ENCODE measurements at places on chromosomes 2 and 18.

GRCh38 chr2:29517413-29517812 is 402.2 kb downstream of the CLIP4 start:
- no peak for DNase-seq

DNA sequence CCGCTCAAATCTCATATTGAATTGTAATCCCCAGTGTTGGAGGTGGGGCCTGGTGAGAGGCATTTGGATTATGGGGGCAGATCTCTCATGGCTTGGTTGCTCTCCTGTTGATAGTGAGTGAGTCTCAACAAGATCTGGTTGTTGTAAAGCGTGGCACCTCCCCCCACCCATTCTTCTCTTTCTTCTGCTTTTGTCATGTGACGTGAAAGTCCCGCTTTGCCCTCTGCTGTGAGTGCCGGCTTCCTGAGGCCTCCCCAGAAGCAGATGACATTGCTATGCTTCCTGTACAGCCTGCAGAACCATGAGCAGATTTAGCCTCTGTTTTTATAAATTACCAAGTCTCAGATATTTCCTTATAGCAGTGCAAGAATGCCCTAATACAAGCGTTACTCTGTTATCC is 673.8 kb downstream of the ADCYAP1 start:
- DNase-seq = no peak

DNA sequence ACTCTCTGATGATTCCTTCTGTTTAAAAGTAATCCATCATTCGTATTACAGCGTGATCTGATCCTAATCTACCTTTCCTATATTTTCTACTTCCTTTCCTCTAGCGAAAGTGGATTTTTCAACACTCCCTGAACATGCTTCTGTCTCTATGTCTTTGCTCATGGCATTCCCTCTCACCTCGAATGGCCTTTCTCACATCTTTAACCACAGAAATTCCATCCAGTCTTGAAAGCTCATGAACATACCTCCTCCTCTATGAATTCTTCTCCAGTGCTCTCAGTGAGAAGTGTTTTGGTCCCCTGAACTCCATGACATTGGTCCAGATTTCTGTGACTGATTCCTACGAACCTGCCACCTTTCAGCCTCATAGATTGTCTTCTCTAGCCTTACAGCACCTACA is 323.2 kb downstream of the RAD51AP2 start:
- DNase-seq = no peak

DNA sequence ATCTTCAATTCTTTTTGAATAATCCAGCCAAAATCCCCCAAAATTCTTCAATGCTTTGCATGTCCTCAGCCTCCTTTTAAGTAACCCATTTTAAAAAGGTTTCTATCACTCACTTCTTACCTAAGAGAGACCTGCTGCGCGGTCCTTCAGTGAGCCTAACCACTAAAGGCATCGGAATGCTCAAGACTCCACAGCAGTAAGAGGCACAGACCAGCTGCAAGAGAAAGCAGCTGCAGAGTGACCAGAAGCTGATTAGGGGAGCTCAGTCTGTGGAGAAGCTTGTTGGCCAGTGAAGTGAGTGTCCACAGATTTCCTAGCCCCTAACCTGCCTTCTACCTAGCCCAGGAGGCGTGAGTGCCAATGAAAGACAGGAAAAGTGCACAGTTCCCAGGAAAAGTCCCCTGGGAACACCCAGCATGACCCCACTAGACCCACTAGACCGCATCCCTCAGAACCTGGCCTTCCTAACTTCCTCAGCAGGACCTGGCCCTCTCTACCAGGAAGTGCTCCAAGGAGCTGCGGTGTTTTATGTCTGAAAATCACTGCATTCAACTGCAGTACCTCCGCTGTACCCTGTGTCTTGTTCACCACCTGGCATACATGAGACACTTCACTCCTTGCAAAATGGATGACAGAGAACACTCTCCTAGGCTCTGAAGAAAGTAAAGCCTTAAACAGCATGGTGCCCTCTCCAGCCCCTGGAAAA is 10.1 kb downstream of the MBOAT2 start:
- no peak for DNase-seq

- DNase-seq = no peak
Observed at GRCh38 chr18:56721031-56721430, 69.9 kb downstream of the WDR7 start.

GRCh38 chr2:96952016-96952750 is 34.2 kb downstream of the FAM178B start:
- DNase-seq = no peak

DNA sequence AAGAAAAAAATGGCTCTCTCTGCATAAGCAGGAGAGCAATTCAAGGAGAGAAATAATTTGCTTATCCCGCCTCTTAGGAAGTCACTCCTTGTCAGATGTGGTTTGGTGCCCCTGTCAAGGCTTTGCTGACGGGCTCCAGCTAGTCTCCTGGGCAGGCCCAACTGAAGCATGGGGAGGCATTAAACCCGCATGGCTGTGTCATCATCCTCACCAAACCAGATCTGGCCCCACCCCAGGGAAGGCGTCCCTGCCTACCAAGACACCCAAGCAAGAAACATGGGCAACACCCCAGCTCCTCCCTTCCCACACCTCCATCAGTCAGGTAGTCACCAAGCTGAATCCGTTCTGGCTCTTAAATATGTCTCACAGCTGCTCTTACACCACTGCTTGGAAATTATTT is 108.0 kb downstream of the SGPP2 start:
- DNase-seq = no peak

DNA sequence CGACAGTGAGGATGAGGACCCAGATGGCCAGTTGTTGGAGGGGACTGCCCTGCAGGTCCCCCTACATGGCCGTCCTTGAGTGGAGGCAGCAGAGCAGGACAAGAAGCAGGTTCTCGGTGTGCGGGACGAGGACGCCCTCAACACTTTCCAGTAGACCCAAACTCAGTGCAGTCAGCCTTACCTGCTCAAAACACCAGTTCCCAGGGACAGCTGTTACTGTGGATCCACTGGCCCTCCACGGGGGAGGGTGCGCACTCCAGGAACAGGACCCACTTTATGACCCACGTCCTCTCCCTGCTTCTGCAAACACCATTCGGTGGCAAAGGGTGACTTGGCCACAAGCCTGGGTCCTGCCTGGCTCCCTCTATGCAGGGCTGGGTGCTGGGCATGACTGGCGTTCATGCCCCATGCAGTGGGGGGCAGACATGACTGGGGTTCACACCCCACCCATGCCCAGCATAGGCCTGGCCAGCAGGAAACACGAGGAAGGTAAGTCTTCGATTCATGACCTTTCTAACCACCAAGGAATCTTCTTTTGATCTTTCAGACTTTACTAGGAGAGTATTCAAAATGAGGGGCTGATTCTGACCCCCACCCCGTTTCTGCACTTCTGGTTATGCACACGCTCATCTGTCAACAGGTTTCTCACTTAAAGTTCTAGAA is 233.7 kb downstream of the HDAC4 start:
- no peak for DNase-seq

GRCh38 chr2:205701509-205701908 is 19.2 kb downstream of the NRP2 start:
- DNase-seq = no peak

DNA sequence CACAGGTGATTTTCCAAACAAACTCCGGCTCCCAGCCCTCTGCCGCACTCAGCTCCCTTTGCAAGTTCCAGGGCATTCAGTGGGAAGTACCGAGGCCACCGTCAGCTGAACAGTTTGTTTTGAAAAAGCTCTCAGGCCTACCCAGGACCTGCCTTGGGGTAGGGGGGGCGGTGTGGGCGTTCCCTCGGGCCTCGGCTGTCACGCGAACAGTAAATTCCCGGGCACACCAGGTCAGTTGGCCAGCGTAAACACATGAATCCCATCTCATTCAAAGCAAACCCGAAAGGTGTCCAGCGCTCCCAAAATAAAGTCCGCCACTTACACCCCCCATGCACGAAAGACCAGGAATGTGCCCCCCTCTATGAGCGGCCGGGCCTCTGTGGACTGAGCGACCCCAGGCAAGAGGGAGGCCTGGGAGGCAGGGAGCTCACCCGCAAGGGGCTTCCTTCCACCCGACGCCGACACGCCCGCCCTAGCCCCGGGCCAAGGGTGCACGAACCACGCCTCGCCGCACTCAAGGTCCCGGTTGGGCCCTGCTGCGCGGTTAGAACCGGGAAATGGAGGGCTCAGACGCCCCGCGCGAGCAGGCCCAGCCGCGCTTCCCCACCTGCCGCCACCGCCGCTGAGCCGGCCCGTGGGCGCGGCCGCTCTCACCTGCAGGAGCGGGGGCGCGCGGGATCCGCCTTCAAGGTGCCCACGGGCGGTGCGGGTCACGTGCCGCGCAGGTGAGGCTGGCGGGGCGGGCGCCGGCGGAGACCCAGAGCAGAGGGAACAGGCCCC is at the start of gene WDSUB1:
TSS of gene WDSUB1 (minus strand) at position 775 of the 780 bp plus-strand sequence. CDS start 3,634 bp downstream, outside the sequence.
- no peak for DNase-seq

GRCh38 chr2:159773886-159774285 is 24.1 kb downstream of the CD302 start:
- DNase-seq = no peak

GRCh38 chr2:171405546-171405945 is 28.2 kb downstream of the METTL8 start:
- no peak for DNase-seq

- no peak for DNase-seq
Observed at GRCh38 chr2:212181646-212182045, 357.0 kb downstream of the ERBB4 start.

GRCh38 chr2:209648714-209649113 is 122.9 kb upstream of the UNC80 start:
- no peak for DNase-seq

DNA sequence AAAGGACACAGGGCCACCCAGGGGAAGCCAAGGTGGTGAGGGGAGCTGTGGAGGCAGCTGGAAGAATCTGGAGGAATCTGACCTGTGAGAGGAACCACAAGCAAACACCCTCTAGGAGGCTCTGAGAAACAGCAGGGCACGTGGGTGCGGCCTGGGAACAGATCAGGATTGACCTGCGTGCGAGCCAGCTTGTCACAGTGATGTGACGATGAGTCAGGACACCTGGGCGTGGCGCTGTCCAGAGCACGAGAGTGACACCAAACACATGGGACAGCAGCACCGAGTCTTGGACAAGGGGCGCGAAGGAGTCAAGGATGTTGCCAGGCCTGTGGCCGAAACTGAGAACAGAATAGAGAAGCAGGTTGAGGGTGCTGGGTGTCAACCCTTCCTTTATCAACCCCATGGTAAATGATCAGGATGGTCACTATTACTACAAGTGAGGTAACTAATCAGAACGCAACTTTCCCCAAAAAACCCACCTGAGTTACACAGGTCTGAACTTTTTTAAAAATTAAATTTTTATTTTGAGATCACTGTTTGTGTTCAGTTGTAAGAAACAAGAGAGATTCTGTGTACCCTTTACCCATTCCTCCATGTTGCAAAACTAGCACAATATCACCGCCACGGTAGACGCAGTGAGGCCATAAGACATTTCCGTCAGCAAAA is 637 bp upstream of the SFT2D3 start:
- no peak for DNase-seq

- no peak for DNase-seq
Observed at GRCh38 chr18:62388855-62389760, 64.0 kb downstream of the TNFRSF11A start.

- DNase-seq = no peak
Observed at GRCh38 chr2:137467246-137467862, 496.9 kb upstream of the HNMT start.

DNA sequence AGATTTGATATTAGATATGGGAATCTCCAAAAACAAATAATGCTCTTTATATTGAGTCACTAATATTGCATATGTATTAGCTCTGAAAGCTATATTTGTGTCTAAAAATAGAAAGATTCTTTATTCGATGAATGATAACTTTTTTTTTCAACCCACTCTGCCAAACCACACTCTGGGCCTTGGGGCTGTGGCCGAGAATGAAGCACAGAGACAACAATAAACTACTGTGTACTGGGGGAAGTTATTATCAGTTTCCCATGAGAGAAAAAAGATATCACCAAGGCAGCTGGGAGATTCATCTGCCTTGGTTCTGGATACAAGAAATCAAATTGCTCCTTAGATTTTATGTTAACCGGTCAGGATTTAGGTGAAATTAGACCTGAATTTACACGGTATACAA is 762.2 kb downstream of the SUCLG1 start:
- no peak for DNase-seq

- DNase-seq = no peak
Observed at GRCh38 chr18:11000071-11000470, 149.3 kb downstream of the PIEZO2 start.

GRCh38 chr18:46678785-46679399 is 21.9 kb upstream of the LOXHD1 start:
- no peak for DNase-seq

DNA sequence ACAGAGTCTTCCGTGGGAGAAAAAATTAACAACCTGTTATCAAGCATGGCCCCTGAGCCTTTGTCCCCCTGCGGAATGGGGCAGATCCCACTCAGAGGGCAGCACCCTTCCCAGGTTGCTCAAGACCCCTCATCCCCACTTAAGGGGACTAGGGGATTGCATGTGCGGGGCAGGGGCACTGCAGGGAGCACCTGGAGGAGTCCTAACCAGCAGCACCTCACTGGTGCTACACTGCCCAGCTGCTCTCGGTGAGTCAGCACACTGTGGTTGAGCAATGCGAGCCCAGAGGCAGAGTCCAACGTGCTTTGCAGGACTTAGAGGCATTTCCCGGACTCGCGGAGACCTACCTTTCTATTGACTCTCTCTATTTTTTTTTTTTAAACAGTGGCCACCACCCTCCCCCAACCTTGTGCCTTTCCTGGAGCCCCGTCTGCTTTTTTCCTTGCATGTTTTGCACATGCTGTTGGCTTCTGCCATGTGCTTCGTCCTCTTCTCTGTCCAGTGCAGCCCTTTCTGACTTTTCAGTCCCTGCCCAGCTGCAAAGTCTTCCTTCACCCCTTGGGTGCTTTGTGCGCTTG is 74.0 kb downstream of the IL1R2 start:
- DNase-seq = peak; percentile 80

DNA sequence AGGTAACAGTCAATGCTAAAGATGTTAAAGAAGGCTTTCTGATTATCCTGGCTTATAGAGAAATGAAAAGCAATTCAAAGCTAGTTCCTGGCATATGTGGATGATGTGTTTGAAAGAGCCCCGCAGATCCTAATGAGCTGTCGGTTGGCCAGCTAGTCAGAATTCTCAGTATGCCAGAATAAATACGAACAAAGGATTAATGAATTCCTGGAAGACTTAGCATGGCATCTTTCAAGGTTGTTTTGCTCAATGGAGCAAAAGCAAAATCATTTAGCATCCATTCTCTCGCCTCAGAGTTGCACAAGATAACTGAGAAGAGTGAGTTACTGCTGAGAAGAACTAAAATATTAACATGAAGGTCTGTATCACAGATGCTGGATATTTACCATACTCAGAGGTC is 307.6 kb downstream of the RIT2 start:
- DNase-seq = no peak
